ENCODE measurements at places on chromosomes 6 and 20. TPM values are rescaled to one million over a fixed set of nuclear protein-coding genes. Genes with fewer than 3 reads are reported as not detected.

HSPA1L gene
- total RNA-seq: 0.15 TPM

PKHD1 gene
- total RNA-seq: not detected

PCMT1 gene
- total RNA-seq: 116 TPM

LY6G6C gene
- total RNA-seq: not detected
